ENCODE measurements at places on chromosomes 2 and 18. TPM values are rescaled to one million over a fixed set of nuclear protein-coding genes. Genes with fewer than 3 reads are reported as not detected.
A peak's percentile ranks its signal among the peaks of the same experiment; 100 is the strongest.

DNA sequence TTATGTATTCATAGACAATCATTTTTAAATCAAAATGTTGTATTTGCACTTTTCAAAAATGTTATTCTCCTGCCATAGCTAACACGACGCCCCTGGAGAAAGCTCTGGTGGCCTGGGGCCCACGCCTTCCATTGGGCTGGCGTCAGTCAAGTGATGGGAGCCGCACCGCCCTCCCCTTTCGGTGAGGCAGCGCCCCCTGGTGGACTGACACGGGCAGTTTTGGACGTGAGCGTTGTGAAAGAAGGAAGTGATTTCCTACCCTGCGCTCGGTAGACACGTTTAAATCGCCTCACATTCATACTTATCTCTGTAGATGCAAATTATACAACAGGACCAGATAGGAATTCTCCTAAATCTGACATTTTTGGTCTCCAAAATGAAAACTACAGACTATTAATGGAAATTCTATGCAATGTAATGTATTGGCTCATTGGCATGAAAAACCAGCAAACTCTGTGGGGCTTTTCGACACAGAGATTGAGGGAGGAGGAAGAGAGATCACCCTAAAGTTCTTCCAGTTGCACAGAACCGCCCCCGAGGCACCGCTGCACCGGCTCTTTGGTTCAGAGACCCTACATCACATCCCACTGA lies 326.2 kb upstream of the SOX11 start:
- H3K27ac ChIP-seq: no peak overlapping the region
- no peaks in the 10 kb centered on the region for H3K36me3 ChIP-seq
- no peak for DNase-seq
- H3K4me3 ChIP-seq: no peak overlapping the region

GRCh38 chr2:86105969-86106945 lies at the start of gene PTCD3:
Gene PTCD3 (plus strand): TSS chr2:86106235. CDS start chr2:86106248, 13 bp downstream.
- peak; percentile 93 for DNase-seq
- H3K27ac ChIP-seq: peak within 1 kb of the TSS; percentile 84

DNA sequence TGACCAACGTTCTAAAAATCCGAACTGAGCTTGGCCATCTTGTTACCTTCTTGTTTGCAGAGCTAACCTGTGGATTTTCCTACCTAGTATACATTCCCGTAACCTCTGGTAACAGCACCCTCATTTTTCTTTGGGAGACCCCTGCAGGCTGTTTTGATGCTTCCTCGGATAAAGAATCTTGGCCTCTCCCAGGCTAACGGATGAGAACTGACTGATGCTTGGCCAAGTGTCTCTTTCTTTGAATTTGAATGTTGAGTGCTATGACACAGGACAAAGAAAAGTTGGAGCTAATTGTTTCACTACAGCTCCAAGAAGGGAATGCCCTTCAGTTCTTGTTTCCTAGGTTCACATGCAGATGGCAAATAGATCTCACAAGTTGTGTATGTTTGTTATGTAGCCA lies 19.3 kb upstream of the CAVIN2 start:
- DNase-seq: no peak
- H3K36me3 ChIP-seq: no peaks in the 10 kb centered on the region
- H3K4me3 ChIP-seq: no peak overlapping the region
- H3K27ac ChIP-seq: peak overlapping the region; percentile 78
- H3K4me1 ChIP-seq: peaks cover 12% of the 10 kb centered on the region

DNA sequence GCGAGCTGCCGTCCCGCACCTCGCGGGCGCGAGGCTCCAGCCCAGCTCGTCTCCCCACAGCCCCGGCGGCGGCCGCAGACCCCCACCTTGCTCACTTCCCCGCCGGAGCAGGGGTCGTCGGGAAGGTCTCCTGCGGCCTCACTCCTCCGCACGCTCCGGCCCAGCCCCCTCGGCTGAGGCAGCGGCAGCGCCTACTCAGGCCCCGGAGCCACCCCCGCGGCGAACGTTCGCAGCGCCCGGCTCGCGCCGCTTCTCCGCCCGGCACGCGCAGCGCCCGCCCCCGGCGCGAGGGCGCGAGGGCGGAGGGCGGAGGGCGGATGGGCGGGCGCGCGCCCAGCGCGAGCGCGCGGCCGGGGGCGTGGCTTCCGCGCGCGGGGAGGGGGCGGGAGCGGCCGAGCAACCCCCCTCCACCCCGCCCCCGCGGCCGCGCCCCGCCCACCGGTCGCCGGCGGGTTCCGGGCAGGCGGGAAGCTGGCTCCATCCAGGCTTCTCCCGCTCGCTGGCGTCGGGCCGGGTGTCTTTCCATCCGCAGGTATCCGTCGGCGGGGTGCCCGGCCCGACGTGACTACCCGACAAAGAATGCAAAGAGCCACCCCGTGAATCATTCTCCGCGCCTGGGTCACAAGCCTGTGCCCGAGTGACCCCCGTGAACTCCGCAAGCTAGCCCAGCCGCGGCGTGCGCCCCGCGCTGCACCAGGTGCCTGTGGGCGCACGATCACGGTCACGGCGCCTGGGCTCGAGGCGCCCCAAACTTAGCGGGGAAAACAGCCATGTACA lies at the start of gene DTNB:
Gene DTNB (minus strand): TSS at position 278 of the 777 bp plus-strand sequence. CDS start 20,917 bp downstream, outside the sequence.
- H3K27ac ChIP-seq: peak within 1 kb of the TSS; percentile 93
- DNase-seq: peak; percentile 81
- H3K4me3 ChIP-seq: peak within 1 kb of the TSS; percentile 64
- no peaks in the 10 kb centered on the region for H3K4me1 ChIP-seq
- no peaks in the 10 kb centered on the region for H3K36me3 ChIP-seq
- H3K27me3 ChIP-seq: no peaks in the 10 kb centered on the region

The RRM2 gene
- total RNA-seq: not detected

- H3K4me1 ChIP-seq: no peaks in the 10 kb centered on the region
- H3K27me3 ChIP-seq: no peaks in the 10 kb centered on the region
- no peak for DNase-seq
- H3K36me3 ChIP-seq: no peaks in the 10 kb centered on the region
- H3K27ac ChIP-seq: peak overlapping the region; percentile 59
These were observed 157.1 kb downstream of the GALNT14 start for GRCh38 chr2:30981096-30981495.

DNA sequence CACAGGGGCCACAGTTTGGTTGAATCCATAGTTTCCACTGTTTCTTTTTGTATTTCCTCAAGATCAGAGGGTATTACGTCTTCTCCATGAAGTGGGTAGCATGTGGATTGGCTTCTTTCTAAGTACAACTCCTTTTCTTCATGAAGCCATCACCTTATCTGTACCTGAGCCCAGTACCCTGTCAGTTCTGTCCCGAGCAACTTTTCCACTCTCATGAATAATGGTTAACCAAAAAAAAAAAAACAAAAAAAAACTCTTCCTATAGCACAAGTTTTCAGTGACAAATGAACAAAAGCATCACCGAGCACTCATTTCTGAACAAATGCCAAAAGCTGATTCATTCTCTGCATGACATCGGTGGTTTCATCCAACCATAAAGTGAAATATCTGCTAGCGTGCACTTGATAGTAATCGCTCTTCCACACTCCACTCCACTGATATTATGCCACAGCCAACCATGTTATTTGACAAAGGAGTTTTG lies 53.0 kb upstream of the CCDC150 start:
- H3K36me3 ChIP-seq: no peaks in the 10 kb centered on the region
- DNase-seq: no peak
- H3K27ac ChIP-seq: no peak overlapping the region
- H3K27me3 ChIP-seq: no peaks in the 10 kb centered on the region

The MYO3B gene
- total RNA-seq: not detected

The PLCL1 gene
- 12.4 TPM for total RNA-seq

- peaks cover 8% of the 10 kb centered on the region for H3K4me1 ChIP-seq
- H3K27ac ChIP-seq: peak overlapping the region; percentile 48
- DNase-seq: no peak
- no peaks in the 10 kb centered on the region for H3K27me3 ChIP-seq
- H3K36me3 ChIP-seq: no peaks in the 10 kb centered on the region
These were observed 12.7 kb downstream of the SPIRE1 start for GRCh38 chr18:12645254-12645653.

DNA sequence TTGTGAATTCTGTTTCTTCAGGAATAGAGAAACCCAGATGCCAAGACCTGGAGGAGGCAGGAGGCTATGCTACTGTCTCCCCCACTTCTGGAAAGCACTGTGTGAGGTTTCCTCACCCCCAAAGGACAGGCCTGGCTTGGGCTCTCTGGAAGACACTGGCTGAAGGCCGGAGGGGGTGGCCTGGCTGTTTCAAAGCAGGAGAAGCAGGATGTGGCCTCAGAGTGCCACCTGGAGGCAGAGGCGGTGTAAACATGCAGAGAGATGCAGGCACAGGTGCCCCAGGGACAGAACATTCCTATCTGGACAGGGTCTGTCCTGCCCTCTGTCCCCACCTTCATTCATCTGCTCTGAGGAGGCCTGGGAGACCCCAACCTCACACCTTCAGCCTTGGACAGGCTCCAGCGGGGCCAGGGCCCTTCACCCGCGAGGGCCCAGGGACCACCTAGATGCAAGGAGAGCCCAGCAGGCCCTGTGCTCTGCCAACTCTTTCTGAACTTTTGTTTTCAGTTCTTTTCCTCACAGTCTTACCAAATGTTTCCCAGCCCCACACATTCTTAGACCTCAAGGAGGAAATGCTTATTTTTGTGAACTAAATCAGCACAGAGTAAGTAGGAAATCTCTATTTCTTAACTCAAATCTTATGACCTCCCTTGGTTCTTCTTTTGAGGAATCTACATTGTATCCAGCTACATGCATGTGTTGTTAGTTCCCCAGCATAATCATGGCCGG lies 79.2 kb downstream of the LONRF2 start:
- no peak overlapping the region for H3K4me3 ChIP-seq
- H3K36me3 ChIP-seq: no peaks in the 10 kb centered on the region
- no peak overlapping the region for H3K27ac ChIP-seq
- H3K4me1 ChIP-seq: no peaks in the 10 kb centered on the region
- peak; percentile 46 for DNase-seq

GRCh38 chr2:112073875-112074274 lies 18.8 kb downstream of the TMEM87B start:
- H3K27ac ChIP-seq: no peak overlapping the region
- H3K4me3 ChIP-seq: no peak overlapping the region
- H3K27me3 ChIP-seq: no peaks in the 10 kb centered on the region
- H3K4me1 ChIP-seq: no peaks in the 10 kb centered on the region
- no peak for DNase-seq
- no peaks in the 10 kb centered on the region for H3K36me3 ChIP-seq

The TMEM17 gene
- 3.1 TPM for total RNA-seq

The FRZB gene
- 0.29 TPM for total RNA-seq

- H3K36me3 ChIP-seq: no peaks in the 10 kb centered on the region
- H3K27ac ChIP-seq: peak overlapping the region; percentile 77
- H3K4me3 ChIP-seq: no peak overlapping the region
- H3K4me1 ChIP-seq: no peaks in the 10 kb centered on the region
- no peaks in the 10 kb centered on the region for H3K27me3 ChIP-seq
- no peak for DNase-seq
These were observed 69.6 kb downstream of the MAP4K4 start for GRCh38 chr2:101766871-101767739.

GRCh38 chr2:9407363-9407811 lies 15.9 kb downstream of the ITGB1BP1 start:
- H3K27me3 ChIP-seq: no peaks in the 10 kb centered on the region
- no peaks in the 10 kb centered on the region for H3K4me1 ChIP-seq
- H3K36me3 ChIP-seq: no peaks in the 10 kb centered on the region
- H3K27ac ChIP-seq: no peak overlapping the region
- no peak overlapping the region for H3K4me3 ChIP-seq

The MTLN gene
- total RNA-seq: 54.7 TPM

DNA sequence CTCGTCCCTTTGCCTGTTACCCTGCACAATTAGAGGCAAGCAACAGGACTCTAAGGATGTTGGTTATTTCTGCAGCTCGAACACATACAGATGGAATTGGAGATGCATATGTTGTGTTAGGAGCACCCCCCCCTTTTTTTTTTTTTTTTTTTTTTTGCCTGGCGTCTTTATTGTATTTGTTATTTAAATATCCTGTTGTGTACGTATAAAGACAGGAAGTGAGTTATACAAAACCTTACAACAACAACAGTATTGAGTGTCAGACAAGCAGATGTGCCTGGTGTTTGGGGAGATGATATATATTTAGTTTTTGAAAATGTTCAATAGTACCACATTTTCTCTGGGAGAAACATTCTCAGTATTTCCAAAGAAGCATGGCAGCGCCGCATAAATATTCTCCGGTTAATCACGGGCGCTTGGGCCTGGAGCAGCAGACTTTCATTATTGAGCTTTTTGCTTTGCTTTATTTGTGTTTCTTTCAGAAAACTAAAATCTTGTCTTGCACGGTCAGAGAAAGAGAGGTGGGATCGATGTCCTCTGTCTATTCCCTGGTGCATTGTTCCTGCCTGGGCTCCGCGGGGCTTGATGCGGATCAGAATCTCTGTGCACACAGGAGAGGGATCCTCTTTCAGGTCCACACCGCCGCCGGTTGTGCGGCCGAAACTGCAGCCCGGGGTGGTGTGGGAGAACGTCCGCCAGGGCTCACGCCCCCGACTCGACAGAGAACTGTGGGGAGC lies 23.2 kb upstream of the ZNF516 start:
- peak overlapping the region; percentile 97 for H3K27ac ChIP-seq
- peak overlapping the region; percentile 31 for H3K4me3 ChIP-seq
- DNase-seq: peak; percentile 72
- no peaks in the 10 kb centered on the region for H3K4me1 ChIP-seq
- no peaks in the 10 kb centered on the region for H3K36me3 ChIP-seq

The RBM43 gene
- total RNA-seq: 18.5 TPM

GRCh38 chr2:222656526-222657446 lies 894 bp upstream of the FARSB start:
- H3K36me3 ChIP-seq: no peaks in the 10 kb centered on the region
- no peak for DNase-seq
- H3K27ac ChIP-seq: peak overlapping the region; percentile 88
- peak overlapping the region; percentile 86 for H3K4me3 ChIP-seq

The FOXD4L1 gene
- not detected for total RNA-seq

- DNase-seq: no peak
- no peaks in the 10 kb centered on the region for H3K27me3 ChIP-seq
- no peaks in the 10 kb centered on the region for H3K36me3 ChIP-seq
- no peak overlapping the region for H3K4me3 ChIP-seq
- H3K4me1 ChIP-seq: no peaks in the 10 kb centered on the region
These were observed 267.4 kb upstream of the ACVR2A start for GRCh38 chr2:147577323-147577997.

DNA sequence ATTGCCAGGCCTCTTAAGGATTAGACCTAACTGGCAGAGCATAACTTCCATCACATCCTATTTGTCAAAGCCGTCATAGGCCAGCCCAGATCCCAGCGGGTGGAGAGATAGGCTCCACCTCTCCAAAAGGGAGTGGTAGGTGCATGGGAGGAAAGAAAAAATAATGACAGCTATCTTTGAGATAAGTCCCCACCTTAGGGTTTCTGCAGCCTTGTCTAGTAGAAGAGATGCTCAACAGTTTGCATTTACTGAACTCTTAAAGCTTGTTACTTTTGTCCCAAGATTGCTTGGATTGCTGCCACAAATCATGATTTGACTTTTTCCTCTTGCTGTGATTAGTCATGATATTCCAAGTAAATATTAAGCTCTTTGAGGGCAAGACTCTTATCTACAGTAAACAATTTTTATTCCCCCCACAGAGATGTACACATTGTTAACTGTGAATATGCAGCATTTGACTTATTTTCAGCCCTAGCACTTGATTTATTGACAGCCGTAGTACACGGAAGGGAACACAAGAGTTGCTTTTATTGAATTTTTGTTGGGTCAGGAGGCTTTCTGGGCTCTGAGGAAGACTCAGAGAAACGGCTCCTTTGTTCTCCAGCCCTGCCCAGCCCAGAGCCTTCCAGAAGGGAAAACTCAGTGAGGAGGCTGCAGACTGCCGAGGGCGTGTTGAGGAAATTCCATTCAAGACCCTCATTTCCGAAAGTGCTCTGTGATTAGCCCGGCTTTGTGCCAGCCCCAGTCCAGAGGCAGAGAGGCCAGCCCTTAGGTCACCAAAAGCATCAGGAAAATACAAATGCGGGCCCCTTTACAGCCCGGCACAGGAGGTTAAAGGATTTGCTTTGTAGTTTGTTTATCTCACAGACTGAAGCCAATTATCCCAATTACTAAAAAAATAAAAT lies 75.5 kb upstream of the ZNF532 start:
- H3K36me3 ChIP-seq: no peaks in the 10 kb centered on the region
- H3K4me1 ChIP-seq: no peaks in the 10 kb centered on the region
- no peaks in the 10 kb centered on the region for H3K27me3 ChIP-seq
- no peak overlapping the region for H3K4me3 ChIP-seq
- peak; percentile 46 for DNase-seq
- peak overlapping the region; percentile 38 for H3K27ac ChIP-seq

The ARMC9 gene
- total RNA-seq: 16.8 TPM

All from uterus (tissue), 4 donors.